AG04449 (cell line): ENCODE measurements at places on chromosomes 6 and 20.

- DNase-seq, result no peak
Measured at GRCh38 chr6:41756354-41756753, 9.2 kb upstream of the PGC start.

DNA sequence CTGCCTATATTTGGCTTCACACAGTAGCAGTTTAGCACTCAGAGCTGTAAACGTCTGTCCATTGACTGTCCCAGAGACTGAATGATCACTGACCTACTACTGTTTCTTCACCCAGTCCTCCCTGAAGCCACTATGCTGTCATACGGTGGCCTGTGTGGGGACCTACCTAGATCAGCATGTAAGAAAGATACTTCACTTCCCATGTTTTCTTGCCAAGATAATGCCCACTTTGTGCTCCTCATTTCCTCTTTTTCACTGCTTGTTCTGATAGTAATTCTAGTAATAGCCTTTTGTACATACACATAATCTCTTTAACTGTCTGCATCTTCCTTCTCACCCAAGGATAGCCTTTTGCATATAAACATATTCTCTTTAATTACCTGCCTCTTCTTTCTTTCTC lies 109.9 kb upstream of the TIAM2 start:
- no peak for DNase-seq

DNA sequence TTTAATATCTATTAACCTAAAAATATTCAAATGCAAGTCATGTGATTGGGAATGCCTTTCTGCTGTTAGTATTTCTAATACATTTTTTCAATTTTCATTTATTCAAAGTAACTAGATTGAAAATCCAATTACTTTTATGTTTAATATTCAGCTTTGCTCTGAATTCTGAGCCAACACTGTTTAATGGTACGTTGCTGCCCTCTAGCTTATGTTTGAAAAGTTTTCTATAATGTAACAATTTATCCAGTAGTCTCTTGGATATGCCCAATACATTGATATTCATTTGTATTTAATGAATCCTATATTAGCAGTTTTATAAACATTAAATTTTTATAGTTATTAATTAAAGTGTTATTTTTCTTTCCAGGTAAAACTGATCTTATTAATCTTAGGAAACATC lies 47.4 kb downstream of the LGSN start:
- DNase-seq, result no peak

DNA sequence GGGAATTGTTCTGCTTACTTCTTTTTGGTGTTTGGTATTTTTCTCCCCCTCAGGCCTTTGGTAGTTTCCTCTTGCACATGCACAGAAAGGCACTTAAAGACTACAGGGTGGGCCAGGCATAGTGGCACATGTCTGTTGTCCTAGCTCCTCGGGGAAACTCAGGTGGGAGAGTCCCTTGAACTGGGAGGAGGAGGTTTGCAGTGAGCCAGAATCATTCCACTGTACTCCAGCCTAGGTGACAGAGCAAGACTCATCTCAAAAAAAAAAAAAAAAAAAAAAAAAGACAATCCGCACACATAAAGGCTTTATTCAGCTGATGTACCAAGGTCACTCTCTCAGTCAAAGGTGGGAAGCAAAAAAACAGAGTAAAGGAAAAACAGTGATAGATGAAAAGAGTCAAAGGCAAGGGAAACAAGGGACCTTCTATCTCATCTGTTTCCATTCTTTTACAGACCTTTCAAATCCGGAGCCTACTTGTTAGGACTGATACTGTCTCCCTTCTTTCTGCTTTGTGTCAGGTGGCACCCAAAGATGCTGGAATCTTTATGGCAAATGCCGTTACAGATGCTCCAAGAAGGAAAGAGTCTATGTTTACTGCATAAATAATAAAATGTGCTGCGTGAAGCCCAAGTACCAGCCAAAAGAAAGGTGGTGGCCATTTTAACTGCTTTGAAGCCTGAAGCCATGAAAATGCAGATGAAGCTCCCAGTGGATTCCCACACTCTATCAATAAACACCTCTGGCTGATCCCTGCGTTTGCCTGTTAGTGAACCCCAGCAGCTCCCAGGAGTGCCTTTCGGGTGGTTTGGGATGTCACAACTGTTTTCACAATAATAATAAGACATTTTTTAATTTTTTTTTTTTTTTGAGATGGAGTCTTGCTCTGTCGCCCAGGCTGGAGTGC lies 9.3 kb downstream of the DEFB123 start:
- DNase-seq, result no peak

DNA sequence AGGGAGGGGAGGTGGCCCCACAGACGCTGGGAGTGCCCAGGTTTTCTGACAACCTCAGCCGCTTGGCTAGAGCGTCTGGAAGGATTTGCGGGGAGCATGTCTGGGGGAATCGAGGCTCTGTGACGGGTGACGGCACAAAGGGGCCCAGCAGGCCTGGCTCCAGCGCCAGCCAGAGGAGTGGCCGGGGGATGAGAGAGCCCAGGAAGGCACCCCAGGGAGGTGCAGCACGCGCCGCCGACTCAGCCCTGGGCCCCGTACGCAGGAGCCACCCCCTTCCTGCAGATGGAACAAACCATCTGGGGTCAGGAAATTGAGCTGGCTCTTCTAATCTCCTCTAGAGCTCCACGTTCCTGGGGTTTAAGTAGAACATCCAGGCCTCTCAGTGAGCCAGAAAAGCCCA lies 5.9 kb upstream of the SLCO4A1 start:
- DNase-seq, result no peak
